ENCODE measurements at places on chromosomes 3 and 15.
A peak's percentile ranks its signal among the peaks of the same experiment; 100 is the strongest.

DNA sequence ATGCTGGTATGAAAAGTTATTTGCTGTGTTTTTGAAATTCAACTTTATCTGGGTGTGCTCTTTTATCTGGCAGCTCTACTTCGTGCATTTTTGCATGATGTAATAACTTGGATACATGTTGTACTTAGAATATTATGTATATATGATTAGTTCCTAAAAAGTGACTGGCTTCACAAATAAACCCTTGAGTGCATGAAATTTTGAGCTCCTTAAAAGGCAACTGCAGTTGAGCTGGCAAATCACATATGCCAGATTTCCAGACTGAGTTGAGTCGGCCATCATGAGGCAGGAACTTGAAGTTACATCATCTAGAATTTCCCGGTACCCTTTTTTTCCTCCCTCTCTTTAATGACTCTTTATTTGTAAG is 162.5 kb downstream of the FNDC3B start:
- peak; percentile 79 for DNase-seq

DNA sequence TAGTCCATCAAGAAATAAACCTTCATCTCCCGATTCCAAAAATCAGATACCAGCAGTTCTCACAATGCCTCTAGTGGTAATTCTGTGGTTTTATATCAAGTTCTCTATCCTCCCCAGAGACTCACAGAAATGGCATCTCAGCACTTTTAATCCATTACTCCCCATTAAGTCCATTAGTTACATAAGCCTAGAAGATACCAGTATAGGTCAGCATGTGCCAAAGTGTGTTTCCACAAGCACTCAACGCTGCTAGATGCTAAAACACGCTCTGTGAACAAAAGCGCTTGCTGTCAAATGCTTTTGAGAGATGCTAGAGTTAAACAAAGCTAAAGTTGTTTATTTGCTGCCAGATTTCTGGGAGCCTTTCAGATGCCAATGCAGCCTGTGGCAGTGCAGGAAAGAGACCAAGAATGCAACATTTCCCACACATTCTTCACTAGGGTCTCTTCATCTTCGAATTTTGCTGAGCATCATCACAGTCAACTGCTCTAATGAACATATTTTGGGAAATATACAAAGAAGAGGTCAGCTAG is 918.8 kb upstream of the CFAP20DC start:
- no peak for DNase-seq

GRCh38 chr3:134320749-134321148 is 53.5 kb downstream of the AMOTL2 start:
- DNase-seq: no peak

GRCh38 chr3:149519912-149520311 is 45.4 kb downstream of the TM4SF4 start:
- peak; percentile 55 for DNase-seq

- peak; percentile 46 for DNase-seq
Observed at GRCh38 chr15:45499426-45499825, 23.1 kb downstream of the SLC30A4 start.

- DNase-seq: no peak
Observed at GRCh38 chr3:138569090-138569489, 25.0 kb downstream of the CEP70 start.

DNA sequence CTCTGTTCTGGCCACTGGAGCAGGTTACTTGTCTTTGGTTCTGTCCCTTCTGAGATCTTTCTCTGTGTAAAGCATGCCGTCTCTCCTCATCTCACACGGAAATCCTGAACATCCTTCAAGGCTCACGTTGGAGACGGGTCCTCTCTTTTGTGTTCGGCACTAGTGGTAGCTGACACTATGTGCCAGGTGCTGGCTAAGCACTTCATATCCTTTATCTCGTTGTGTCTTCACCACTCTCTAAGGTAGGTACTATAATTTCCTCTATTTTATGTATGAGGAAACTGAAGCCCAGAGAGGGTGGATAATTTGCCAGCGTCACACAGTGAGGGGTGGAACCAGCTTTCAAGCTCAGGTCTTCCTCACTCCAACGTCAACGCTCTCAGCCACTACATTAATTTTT is 1.2 kb downstream of the IFT122 start:
- DNase-seq: no peak

- no peak for DNase-seq
Observed at GRCh38 chr15:88250826-88251225, 5.7 kb downstream of the NTRK3 start.

GRCh38 chr3:64488939-64489338 is 198.9 kb downstream of the ADAMTS9 start:
- no peak for DNase-seq

DNA sequence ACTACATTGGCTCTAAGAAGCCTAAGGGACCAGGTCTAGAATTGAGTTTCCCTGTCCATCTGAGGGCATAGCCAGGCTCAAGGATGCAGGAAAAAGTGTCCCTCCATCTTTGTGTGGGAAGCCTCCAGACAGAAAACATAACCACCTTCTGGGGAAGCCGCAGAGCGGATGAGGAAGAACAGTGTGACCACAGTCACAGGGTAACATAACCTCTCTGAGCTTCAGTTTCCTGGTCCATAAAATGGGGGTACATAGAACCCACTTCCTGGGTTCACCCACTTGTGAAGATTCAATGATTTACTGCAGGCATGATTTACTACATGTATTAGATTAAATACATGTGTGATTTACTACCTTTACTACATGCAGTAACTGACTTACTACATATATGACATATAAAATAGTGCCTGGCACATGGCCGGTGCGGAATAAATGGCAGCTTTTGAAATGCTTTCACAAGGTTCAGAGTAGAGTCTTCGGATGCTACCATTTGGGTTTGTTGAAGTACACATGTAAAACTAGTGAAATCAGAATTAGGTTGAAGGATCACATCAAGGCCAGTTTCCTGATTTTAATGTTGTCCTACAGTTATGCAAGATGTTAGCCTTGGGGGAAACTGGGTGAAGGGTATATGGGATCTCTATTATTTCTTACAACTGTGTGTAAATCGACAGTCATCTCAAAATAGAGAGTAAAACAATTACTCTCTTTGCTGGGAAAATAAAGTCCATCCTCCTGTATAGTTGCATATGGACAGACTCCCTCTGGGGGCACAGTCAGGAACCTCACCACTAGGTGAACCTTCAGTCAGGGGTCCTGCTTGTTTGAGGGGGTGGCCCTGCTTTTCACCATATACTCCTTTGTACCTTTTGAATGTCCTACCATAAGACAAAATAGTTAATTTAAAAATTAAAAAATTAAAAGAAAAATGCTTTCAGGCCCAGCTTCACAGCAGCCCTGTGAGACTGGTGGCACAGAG is 86.0 kb downstream of the SEMA5B start:
- no peak for DNase-seq

DNA sequence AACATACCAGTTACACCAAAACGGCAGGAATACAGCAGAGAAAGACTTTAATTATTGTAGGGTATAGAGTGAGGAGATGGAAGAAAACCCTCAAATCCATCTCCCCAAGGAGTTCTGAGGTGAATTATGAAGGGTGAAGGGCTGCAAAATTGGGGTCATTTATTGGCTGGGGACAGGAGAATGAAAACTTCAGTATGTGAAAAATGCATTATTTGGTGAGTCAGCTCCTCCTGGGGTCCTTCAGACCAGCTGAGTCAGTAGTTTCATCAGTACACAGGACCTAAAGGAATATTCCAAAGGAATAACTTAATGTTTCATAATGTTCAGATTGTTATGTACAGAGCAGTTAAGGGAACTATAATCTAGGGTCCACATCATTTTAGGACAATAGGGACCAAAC is 566.0 kb downstream of the GBE1 start:
- DNase-seq: no peak

GRCh38 chr3:45688194-45688881 is 858 bp upstream of the SACM1L start:
- peak; percentile 47 for DNase-seq

- no peak for DNase-seq
Observed at GRCh38 chr3:5568451-5568850, 380.9 kb downstream of the EDEM1 start.

GRCh38 chr3:51945031-51945840 is 3.1 kb downstream of the PARP3 start:
- no peak for DNase-seq

- DNase-seq: no peak
Observed at GRCh38 chr3:72580246-72580756, 267.9 kb downstream of the SHQ1 start.

DNA sequence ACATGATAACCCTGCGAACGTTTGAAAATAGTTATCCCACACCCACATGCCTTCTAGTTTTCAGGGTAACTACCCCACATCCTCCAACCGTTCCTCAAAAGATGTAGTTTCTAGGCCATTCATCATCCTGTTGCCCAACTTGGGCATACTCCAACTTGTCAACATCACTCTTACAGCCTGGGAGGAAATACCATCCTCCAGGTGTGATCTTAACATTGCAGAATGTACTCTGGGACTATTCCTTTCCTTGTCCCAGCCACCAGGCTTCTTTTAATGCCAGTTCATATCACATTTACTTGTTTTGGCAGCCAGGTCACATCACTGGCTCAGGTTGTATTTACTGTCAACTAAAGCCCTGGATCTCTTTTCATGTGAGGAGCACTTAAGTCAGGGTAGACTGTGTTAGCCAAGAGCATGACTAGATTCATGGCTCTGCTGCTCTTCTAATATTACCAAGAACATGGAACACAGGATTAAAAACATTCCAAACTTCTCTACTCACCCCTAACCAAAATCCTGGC is 4.0 kb upstream of the DENND6A start:
- peak; percentile 67 for DNase-seq

GRCh38 chr3:169575381-169575780 is 88.1 kb downstream of the MECOM start:
- peak; percentile 62 for DNase-seq

DNA sequence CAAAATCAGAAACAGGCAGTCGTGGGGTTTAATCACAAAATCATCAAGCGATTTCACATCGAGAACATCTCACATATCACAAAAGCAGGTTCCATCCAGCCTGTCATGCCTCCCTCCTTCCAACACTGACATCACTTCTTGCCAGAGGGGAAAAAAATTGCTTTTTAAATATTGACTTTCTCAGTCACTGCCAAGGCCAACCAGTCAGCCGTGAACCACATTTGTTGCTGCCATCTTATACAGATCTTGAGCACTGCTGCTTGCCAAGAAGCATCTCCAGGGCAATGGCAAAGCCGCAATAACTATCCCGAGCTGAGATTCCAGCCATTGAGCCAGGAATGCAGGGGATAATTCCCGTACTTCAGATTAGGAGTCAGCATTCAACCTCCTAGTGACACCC is 174.6 kb downstream of the ANXA2 start:
- no peak for DNase-seq

DNA sequence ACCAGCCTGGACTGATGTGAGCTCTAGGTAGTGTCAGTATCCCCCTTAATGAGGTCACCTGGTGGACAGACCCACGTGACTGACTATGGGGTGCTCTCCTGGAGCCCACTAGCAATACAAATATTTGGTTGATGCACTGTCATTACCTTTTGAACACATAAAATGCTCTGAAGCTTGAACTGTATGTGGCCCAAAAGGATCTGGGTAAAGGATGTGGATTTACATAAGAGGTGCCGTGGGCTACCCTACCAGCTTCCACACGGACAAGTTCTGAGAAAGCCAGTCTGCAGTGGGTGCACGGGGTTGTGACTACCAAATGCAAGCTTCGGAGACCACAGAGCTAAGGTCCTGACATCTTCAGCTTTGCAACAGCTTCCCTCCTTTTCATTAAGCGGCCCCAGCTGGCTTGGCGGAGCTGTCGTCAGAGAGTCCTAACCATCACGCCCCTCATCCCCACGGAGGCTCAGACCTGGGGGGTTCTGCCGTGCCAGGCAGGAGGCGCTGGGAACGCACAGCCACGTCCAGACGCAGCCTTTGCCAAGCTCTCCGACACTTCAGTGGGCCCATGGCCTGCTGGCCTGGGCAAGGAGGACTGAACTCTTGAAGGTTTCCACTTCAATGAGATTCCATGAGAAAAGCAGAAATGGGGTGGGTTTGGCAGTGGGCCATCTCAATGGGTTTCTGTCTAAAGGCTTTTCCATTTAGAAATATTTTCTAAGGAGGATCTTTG is 228.3 kb downstream of the ADAMTS17 start:
- DNase-seq: no peak

- no peak for DNase-seq
Observed at GRCh38 chr3:35592589-35593295, 46.6 kb upstream of the ARPP21 start.

GRCh38 chr3:159233734-159234133 is 431.9 kb downstream of the MFSD1 start:
- DNase-seq: no peak

DNA sequence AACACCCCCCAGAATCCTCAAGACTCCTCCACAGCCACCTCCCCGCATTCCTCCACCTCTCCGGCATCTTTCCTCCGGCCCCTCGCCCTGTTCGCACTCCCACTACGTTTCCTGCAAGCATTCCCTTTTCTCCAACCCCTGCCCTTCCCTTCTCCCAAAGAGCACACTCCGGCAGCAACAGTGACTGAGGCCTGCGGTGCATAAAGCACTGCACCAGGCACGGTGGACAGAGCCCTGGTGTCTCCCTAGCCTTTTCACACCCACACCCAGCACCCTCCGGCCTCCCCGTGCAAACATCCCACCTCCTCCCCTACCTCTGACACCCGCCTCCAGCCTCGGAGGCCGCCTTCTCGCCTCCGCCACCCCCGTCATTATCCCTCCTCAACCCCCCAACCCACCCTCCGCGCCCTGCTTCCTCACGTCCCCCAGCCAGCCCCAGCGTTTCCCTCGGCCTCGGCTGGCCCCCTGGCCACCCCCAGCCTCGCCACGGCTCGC is 577 bp downstream of the ZNF148 start:
- peak; percentile 60 for DNase-seq

GRCh38 chr3:72907131-72907711 is 19.4 kb downstream of the GXYLT2 start:
- peak; percentile 80 for DNase-seq

GRCh38 chr15:66815318-66815717 is 113.3 kb downstream of the SMAD6 start:
- peak; percentile 72 for DNase-seq

DNA sequence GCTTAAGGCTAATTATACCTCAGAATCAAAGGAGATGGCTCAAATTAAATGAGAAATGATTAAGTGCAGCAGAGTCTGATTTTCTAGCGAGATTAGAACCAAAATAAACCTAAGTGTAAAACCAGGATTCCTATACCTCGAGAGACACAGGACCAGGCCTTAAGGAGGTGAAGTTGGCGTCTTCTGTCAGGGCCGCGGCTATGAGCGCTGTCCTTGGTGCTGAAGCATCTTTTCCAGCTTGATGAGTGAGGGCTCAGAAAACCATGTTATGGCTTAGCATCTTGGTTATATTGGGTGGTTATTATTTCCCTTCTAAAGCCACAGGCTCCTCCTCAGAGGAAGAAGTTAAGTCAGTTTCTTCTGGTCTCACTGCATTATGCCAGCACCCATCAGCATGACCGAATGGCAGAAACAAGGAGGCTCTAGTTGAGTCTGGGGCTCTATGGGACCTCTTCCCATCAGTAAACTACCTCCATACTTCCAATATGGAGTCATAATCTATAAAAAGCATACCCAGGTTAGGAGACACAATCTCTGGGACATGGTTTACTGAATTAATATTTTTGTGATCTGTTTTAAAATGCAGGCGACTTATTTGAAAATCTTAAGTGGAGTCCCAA is 120.1 kb upstream of the NMNAT3 start:
- peak; percentile 68 for DNase-seq

- DNase-seq: no peak
Observed at GRCh38 chr15:31367021-31367729, 40.5 kb downstream of the KLF13 start.

GRCh38 chr3:172749230-172749965 is 1.1 kb upstream of the ECT2 start:
- peak; percentile 92 for DNase-seq
